Endodermal cell (in vitro differentiated cells): ENCODE measurements at places on chromosomes 3 and 15. TPM values are rescaled to one million over a fixed set of nuclear protein-coding genes. Genes with fewer than 3 reads are reported as not detected.

GRCh38 chr3:179421500-179421899, 29.8 kb downstream of the GNB4 start:
- DNase-seq, result peak; percentile 55
- H3K27me3 ChIP-seq, result no peaks in the 10 kb centered on the region
- H3K27ac ChIP-seq, result no peak overlapping the region

DNA sequence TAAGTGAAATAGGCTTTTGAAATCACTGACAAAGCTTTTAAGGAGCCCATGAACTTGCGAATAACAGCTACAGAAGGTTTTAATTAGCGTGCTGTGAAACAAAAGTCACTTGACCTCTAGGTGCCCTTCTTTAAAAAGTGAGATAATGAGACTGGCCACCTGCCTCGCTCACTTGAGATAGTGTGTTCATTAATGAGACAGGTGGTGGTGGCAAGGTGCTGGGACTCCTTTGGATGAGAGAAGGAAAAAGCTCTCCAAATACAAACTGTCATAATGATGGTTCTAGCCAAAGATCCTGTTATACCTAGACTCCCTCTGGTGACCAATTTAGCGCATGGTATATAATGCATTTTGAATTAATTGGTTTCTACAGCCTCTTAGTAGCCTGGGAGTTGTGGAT, 22.7 kb upstream of the IREB2 start:
- no peaks in the 10 kb centered on the region for H3K36me3 ChIP-seq
- H3K27me3 ChIP-seq, result no peaks in the 10 kb centered on the region
- no peak for DNase-seq

DNA sequence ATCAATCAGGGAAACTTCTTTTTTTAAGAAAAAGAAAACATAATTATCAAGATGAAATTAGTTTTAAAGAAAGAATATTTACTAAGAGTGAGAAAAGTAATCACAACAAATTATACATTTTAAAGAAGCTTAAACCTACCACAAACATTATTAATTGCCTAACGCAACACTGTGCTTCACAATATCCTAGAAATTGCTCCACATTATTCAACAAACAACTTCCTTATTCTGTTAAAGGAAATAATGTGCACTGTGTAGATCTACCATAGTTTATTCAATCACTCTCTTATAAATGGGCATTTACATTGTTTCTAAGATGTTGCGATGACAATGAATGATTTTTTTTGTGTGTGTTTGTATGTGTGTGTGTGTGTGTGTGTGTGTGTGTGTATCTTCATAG, 525.9 kb upstream of the KCNMB2 start:
- no peaks in the 10 kb centered on the region for H3K36me3 ChIP-seq
- no peaks in the 10 kb centered on the region for H3K4me1 ChIP-seq
- no peak overlapping the region for H3K27ac ChIP-seq
- DNase-seq, result no peak
- no peaks in the 10 kb centered on the region for H3K27me3 ChIP-seq

GRCh38 chr3:100044369-100044768, 69.9 kb downstream of the FILIP1L start:
- no peaks in the 10 kb centered on the region for H3K36me3 ChIP-seq
- no peaks in the 10 kb centered on the region for H3K27me3 ChIP-seq

DNA sequence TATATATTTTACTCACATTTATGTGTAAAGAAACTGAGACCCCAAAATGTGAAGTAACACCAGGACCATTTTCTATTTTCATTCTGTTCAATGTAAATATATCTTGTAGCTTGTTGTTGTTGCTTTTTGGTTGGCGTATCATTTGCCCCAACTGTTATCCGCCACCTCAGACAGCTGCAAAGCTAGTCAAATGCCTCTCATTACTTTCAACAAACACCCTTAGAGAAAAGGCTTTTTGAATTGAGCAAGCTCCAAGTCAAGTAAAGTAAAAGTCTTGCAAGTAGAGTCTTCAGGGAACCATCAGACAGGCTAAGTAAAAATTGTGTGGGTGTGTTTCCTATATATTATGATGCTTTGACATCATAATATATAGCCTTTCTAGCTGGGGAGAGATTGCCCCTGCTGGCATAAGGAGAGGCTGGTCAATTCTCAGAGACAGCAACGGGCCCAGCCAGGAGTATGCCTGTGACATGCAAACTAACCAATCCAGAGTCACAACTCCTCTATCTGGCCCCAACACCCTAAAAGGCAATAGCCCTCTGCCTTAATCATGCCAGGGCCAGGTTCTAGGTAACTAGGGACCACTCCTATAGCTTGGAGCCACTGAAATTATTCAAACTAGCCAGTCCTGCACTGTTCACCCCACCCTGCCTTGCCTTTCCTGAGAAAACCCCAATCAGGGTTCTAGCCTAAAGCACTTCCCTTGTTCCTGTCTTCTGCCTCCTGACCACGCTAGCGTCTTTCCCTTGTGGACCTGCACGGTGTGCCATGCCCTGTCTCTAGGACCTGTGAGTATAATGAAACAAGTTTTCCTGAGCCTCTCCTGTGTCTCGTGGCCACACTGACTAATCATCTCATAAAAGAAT, 75.6 kb downstream of the RAD18 start:
- H3K27me3 ChIP-seq, result no peaks in the 10 kb centered on the region
- H3K27ac ChIP-seq, result no peak overlapping the region
- H3K36me3 ChIP-seq, result peaks cover 31% of the 10 kb centered on the region
- H3K4me1 ChIP-seq, result no peaks in the 10 kb centered on the region

- peaks cover 44% of the 10 kb centered on the region for H3K4me1 ChIP-seq
- no peaks in the 10 kb centered on the region for H3K36me3 ChIP-seq
- DNase-seq, result peak; percentile 46
- H3K27ac ChIP-seq, result no peak overlapping the region
- no peak overlapping the region for H3K4me3 ChIP-seq
Measured at GRCh38 chr3:126848991-126849390, 133.9 kb upstream of the PLXNA1 start.

GRCh38 chr15:56929399-56929798, 11.0 kb downstream of the TCF12 start:
- no peaks in the 10 kb centered on the region for H3K27me3 ChIP-seq
- peaks cover 8% of the 10 kb centered on the region for H3K4me1 ChIP-seq
- H3K27ac ChIP-seq, result no peak overlapping the region
- DNase-seq, result no peak
- no peak overlapping the region for H3K4me3 ChIP-seq

DNA sequence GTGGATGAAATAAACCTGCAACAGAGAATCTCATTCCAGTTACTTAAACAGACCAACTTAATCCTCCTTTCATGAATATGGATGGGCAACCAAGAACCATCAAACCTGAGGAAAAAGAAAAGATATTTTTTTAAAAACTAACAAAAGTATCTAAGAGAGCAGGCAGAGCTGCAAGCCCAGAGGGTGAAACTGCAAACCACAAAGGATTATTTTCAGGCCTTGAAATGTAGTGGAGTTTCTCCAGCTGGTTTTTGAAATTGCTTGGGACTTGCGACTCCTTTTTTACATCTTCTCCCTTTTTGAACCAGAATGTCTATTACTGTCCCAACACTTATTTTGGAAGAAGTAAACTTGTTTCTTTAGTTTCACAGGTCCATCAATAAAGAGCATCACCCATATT, 87.4 kb downstream of the STAG1 start:
- H3K27ac ChIP-seq, result no peak overlapping the region
- H3K4me1 ChIP-seq, result no peaks in the 10 kb centered on the region
- no peak overlapping the region for H3K4me3 ChIP-seq
- no peaks in the 10 kb centered on the region for H3K36me3 ChIP-seq
- no peaks in the 10 kb centered on the region for H3K27me3 ChIP-seq
- no peak for DNase-seq

GRCh38 chr15:63436341-63436740, 54.7 kb upstream of the CA12 start:
- no peaks in the 10 kb centered on the region for H3K36me3 ChIP-seq
- H3K27ac ChIP-seq, result peak overlapping the region; percentile 76

FEZF2 gene
- total RNA-seq, result not detected in 2 replicates
